ENCODE measurements at places on chromosomes 16 and 17.

- DNase-seq = no peak
These were observed 29.9 kb downstream of the BAIAP2 start for GRCh38 chr17:81064678-81065475.

GRCh38 chr16:1681032-1681431 is 3.0 kb downstream of the JPT2 start:
- no peak for DNase-seq

DNA sequence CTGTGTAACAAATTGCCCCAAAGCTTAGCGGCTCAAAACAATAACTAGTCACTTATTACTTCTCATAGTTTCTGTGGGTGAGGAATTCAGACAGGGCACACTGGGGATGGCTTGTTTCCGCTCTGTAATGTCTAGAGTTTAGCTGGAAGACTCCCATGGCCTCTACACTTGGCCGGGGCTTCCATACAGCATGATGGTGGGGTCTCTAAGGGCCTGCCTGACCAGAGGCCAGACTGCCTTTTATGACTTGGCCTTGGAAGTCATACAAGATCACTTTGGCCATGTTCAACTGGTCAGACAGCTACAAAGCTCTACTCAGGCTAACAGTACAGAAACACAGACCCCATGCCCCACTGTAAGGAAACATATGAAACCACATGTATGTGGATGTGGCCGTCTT is 8.2 kb downstream of the GLP2R start:
- DNase-seq = no peak

DNA sequence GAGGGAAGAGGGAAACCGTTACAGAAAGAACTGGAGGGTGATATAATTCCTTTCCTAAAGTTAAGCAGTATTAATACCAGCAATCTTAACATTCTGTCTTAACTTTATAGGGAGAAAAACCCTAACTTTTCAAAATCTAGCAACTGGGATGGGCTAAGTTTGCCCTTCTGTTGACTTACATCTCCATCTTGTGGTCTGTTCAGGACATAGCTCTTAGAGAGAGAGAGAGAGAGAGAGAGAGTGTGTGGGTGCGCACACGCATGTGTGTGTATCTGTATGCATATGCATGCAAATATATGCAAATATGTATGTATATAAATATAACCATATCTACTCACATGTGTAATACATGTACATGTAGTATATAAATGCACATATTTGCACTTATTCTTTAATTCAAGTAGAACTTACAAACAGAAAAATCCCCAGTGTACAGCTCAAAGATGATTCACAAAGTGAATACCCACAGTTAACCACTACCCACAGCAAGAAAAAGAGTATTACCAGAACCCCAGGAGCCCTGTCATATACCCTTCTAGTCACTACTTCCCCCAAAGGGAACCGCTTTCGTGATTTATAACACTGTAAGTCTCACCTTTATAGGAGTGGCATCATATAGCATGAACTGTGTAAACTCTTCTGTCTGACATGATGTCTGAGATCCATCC is 46.5 kb downstream of the STX8 start:
- no peak for DNase-seq

DNA sequence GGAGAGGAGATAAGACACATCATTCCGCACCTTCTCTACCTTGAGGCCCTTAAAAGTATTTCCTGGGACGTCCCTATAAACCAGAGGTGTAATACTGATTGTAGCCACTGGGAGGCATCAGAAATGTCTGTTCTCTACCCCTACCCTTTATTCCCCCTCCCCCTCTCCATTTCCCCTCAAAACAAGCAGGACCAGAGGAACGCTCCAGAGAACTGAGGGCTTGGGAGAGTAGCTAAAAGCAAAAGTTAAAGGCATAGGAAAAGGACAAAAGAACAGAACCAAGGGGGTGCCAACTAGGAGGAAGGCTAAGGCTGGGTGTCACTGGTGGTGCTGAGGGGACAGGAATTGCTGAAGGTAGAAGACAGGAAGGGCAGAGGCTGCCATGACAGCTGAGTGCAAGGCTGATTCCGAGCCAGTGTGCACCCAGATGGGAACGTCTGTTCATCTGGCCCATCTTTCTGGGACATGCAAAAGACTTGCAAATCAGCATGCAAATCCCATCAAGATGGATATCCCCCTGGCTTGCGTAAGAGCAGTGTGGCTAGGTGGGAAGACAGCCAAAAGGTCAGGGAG is 6.7 kb downstream of the CAMTA2 start:
- no peak for DNase-seq

- no peak for DNase-seq
These were observed 46.6 kb upstream of the LCMT1 start for GRCh38 chr16:25064937-25065336.

- DNase-seq = no peak
These were observed 9.4 kb upstream of the NPTX1 start for GRCh38 chr17:80485846-80486245.

- DNase-seq = no peak
These were observed 20.4 kb upstream of the XYLT1 start for GRCh38 chr16:17491140-17491662.

- no peak for DNase-seq
These were observed 4.8 kb downstream of the ARRB2 start for GRCh38 chr17:4715063-4715744.

- no peak for DNase-seq
These were observed 46.2 kb downstream of the CYB561 start for GRCh38 chr17:63399856-63400255.

GRCh38 chr17:80146121-80147034 is 550 bp downstream of the EIF4A3 start:
- no peak for DNase-seq

DNA sequence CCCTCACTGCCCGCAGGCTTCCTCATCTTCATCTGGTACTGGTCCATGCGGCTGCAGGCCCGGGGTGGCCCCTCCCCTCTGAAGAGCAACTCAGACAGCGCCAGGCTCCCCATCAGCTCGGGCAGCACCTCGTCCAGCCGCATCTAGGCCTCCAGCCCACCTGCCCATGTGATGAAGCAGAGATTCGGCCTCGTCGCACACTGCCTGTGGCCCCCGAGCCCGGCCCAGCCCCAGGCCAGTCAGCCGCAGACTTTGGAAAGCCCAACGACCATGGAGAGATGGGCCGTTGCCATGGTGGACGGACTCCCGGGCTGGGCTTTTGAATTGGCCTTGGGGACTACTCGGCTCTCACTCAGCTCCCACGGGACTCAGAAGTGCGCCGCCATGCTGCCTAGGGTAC is 4.7 kb upstream of the ADGRG3 start:
- DNase-seq = no peak

DNA sequence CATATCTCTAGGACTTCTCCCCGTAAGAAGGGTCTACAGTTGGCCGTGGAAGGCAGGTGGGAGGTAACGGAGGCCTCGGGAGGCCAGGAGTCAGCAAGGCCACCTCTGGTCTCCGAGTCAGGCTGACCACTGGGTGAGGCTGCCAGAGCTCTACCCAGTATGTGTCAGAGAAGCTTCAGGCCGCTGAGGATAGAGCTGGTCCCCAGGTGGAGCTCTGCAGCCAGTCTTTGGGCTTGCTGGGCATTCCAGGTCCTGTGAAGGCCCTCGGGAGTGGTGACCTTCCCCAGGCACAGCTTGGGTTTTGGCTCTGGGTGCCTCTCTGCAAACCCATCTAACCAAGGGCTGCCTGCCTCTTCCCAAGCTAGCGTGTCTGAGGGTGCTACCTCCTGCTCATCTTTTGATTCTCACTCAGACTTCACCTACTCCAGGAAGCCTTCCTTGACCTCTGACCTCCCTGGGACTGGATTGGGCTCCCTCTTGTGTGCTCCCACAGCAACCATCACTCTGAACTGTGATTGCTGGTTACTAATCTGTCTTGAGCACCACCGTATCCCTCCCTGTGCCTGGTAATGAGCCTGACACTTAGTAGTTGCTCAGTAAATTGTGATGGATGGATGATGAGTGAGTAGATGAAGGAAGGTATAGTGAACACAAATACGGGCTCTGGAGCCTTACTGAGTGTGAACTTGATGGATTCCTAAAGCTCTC is 22.3 kb downstream of the RHBDL3 start:
- no peak for DNase-seq

- DNase-seq = no peak
These were observed 2.6 kb downstream of the GID4 start for GRCh38 chr17:18041776-18042175.

DNA sequence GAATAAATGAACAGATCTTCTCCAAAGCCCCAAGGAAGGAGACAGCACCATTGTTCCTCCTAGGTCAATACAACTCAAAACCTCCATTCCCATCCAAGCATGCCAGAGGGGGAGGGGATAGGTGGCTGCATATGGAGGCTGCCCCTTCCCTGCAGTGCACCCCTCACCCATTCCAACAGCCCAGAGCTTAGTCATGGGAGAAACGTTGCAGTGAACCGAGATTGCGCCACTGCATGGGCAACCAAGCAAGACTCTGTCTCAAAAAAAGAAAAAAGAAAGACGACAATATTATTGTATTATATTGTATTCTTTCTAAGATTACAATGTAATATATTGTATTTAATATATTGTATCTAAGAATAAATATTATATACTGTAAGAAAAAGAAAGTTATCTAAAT is 36.4 kb upstream of the CD300E start:
- no peak for DNase-seq

GRCh38 chr17:5210091-5210490 is 18.4 kb upstream of the ZNF594 start:
- DNase-seq = no peak

DNA sequence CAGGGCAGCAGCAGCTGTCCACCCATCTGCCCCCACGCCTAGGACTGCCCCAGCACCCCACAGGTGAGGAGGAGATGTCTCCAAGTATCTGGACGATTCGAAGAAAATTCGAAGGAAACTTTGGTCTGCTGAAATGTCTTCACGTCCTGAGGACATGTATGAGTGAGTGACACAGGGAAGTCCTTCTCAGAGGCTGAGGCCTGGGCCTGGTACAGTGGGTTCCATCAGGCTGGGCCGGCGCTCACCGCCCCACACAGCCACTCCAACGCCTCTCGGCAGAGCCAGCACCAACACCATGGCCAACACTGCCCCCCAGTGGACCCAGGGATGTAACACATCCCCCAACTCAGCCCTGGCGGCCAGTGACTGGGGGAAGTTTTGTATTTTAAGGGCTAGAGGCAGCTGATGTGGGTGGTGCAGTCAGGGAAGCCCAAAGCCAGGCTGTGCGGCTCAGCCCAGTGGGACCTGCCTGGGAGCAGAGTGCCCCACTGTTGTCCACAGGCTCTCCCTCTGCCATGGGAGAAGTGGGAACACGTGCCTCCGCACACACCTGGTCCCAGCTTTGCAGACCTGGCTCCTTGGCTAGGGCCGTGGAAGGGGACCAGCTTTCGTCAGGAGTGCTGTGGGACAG is 55.8 kb upstream of the FASN start:
- peak; percentile 72 for DNase-seq
